ENCODE measurements at places on chromosomes 6 and 20.

- DNase-seq = no peak
These were observed 891 bp upstream of the GHRH start for GRCh38 chr20:37262505-37262904.

GRCh38 chr6:112773187-112773586 is 426.1 kb downstream of the RFPL4B start:
- no peak for DNase-seq

DNA sequence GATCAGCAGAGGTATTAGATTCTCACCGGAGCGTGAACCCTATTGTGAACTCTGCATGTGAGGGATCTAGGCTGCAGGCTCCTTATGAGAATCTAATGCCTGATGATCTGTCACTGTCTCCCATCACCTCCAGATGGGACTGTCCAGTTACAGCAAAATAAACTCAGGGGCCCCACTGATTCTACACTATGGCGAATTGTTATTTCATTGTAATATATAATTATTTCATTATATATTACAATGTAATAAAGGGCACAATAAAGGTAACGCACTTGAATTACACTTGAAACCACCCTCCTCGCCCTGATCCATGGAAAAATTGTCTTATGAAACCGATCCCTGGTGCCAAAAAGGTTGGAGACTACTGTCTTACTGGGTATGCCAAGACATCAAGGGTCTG is 18.6 kb downstream of the PRKN start:
- DNase-seq = no peak

DNA sequence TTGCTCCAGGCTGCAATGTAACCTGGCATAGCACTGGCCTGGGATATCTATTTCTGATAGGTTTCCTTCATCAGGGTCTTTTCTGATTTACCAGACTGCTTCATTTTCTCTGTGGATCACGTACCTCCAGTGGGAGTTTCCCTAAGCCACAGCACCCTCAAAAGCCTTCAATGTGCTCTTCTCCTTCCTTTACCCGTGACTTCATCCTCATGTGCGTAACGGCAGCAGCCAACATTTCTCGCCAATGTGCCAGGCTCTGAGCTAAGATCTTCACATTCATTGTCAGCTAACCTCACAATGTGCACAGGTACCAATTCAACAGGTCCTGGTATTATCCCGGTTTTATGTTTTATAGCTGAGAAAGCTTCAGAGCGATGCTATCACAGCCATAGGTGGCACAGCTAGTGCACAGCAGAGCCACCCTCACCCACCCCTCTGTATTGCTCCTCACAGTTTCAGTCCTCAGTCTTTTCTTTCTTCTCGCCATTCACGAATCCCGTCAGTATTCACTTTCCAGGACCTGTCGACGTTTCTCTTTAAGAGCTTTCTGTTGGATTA is 58.2 kb downstream of the TNFAIP3 start:
- DNase-seq = no peak

GRCh38 chr6:151733680-151734320 is 73.7 kb upstream of the ESR1 start:
- DNase-seq = no peak

DNA sequence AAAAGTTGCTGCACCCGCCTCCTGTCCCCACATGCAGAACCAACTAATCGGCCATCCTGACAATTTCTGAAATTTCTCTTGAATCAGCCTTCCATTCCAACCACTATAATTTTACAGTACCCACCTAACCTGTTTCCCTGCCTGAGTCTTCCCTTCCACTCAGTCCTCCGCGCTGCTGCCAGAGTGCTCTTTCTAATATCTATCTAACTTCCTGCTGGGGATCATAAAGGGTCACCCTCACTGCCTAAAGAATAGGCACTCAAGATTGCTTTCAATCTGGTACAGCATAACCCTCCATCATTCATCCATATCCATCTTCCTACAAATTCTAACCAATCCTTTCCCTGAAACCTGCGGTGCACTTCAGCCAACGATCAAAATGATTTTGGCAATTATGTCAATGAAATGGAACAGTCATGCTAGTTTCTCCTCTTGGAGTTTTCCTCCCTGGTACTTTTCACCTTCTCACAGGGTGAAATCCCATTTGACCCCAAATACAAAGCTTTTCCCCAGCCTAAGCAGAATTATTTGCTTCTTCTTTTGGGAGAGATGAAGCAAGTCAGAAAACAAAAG is 117.5 kb upstream of the BEND6 start:
- DNase-seq = no peak

DNA sequence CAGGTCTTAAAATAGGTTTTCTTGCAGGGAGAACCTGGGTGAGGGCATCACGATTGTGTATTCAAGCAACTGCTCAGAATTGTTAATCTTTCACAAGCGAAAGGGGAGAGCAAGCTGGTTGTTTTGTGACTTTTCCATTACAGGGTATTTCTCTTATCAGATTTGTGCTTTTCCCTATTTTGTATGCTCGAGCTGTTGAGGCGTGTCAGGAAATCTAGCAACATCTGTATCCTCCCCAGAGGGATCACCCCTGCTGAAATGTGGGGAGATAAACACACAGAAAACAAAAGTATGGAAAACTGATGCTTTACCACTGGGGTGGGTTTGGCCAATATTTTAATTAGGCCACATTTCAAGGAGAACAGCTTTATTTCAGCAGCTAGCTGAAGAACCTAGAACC is 187.0 kb downstream of the DTNBP1 start:
- no peak for DNase-seq

GRCh38 chr6:44058617-44059358 is 68.5 kb downstream of the MRPL14 start:
- DNase-seq = no peak

DNA sequence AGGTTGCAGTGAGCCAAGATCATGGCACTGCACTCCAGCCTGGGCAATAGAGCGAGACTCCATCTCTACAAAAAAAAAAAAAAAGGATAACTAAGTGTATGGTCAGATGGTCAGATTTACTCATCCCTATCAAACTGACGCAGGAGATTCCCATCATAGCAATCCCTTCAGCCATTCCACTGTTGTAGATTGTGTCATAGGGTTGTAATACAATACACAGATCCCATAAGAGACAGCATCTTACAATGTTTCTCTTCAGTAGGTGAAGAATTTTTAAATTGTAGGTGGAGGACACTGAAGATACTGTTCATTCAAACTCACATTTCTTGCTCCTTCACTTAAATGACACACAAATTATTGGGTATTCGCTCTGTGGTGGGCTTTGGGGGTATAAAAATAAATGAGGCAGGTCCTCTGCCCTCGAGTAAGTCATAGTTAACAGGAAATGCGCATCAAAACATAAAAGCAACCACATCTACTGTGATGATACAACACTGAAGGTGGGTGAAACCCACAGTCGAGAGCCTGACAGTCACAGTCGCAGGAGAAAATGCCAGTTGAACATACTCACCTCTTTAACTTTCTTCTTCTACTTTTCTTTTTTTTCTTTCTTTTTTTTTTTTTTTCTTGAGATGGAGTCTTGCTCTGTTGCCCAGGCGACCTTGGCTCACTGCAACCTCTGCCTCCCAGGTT is 205.5 kb downstream of the ZNF217 start:
- peak; percentile 86 for DNase-seq

DNA sequence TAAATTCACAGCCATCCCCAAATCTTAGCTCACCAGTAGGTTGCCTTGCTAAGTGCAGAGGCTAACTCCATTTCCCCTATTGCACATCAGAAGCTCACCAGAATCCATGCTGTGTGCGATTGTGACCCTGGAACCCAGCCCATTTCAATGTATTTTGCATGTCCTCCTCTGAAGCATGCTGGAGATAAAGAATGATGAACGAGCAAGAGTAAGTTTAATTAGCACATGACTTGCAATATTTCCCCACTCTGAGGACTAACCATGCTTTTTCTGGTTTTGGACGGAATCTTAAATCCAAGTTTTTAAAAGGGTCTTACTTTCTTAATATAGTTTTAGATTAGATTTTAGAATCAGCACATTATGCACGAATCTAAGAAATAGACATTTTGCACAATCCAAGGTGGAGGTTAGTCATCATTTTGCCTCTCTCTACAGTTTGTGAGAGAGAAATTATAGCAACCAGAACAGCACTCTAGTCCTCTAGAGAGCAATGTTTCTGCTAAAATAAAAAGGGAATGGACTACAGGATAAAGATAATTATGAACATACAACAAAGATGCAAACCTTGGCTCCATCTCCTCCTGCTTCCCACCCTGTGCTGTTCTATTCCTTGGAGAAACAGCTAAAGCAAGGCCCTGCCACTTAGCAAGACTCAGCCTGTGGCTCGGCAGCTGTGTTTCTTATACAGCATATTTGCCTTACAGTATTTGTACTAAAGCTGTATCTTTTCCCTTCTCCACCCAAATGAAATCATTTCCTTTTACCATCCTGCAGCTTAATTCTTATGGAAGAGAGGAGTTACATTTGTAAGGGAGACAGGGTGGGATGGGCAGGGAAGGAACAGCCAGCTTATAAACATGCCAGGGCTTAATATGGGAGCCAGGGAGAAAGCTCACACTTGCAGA is 24.9 kb upstream of the LAMA4 start:
- DNase-seq = no peak

DNA sequence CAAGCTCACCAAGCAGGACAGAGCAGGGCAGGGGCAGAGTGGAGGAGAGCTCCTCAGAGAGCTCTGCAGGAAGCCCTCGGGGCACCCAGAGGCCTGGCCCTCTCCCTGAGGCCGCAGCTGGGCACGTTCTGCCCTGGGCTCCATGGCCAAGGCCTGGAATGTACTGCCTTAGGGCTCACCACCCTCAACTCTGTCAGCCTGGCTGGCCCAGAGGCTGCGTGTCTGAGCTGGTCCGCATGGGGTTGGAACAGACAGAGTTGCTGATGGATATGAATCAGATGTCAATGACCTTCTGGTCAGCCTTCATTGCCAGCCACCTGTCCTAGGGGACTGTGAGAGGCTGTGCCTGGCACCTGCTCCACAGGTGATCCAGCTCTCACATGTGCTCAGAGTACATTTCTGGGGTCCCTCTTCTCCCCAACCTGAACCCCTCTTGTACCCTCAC is 33.2 kb upstream of the PCMTD2 start:
- no peak for DNase-seq

GRCh38 chr20:673603-674001 is 2.0 kb downstream of the SCRT2 start:
- no peak for DNase-seq

DNA sequence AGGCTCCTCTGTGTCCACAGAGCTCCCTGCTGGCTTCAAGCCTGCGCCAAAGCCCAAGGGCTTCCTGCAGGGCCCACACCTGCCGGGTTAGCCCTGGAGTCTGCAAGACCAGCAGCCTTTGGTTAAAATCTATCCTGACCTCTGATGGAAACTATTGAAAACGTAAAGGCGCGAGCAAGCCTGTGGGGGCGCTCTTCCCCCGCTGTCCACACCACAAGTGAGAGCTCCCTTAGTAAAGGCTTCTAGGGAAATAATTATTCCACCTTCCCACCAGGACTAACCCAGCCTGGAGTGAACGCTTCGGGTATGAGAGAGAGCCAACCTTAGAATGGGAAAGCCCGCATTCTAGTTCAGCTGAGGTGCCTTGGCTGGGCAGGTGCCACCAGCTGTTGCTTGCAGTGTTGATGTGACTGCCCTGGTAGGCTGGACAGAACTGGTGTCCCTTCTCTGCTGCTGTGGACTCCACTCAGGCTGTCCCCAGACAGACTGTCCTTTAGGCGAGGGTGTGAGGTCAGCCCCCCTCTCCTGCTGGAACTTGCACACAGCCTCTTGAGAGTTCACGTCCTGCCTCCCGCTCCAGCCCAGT is 68.7 kb downstream of the SYTL3 start:
- DNase-seq = no peak

- DNase-seq = no peak
These were observed 182.8 kb downstream of the GRM1 start for GRCh38 chr6:146211646-146212045.

DNA sequence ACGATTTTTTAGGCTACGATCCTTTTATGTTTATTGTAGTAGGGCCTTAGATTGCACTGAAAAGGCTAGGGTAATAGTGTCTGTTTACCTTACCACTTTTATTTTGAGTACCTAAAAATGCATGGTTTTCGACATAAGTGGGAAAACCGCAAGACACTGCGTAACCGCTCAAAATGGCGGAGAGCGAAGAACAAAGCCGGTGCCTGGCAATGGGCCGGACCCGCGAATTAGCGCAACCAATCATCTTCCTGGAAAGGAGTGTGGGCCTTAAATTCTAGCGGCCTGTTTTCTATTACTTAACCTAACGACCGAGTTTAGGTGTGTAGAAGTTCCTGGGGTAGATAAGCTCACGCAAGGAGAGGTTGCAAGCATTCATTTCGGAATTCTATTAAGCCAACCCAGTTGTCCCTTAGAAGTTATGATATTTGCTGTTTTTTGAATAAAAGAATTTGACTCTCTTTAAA is 118.0 kb downstream of the HFE start:
- peak; percentile 92 for DNase-seq

- no peak for DNase-seq
These were observed 95.1 kb upstream of the IYD start for GRCh38 chr6:150273457-150274309.

DNA sequence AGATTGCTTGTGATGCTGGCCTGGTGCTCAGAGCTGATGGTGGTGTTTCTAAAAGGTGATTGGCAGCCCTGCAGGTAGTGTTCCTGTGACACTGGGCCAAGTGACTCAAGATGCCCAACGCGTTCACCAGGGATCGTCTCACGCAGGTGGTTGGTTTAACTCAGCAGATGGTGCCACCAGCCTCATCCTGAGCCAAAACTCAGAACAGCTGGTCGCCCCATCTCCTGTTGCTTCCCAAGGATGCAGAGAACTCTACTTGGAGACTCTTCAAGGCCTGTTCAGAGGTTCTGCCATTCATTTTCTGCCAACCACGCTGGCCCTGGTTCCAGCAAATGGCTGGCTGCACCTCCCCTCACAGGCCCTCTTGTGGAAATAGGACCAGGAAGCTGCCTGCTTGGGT is 394.4 kb downstream of the CDH26 start:
- no peak for DNase-seq

GRCh38 chr20:41143354-41143753 is 6.0 kb downstream of the PLCG1 start:
- no peak for DNase-seq

GRCh38 chr6:147825848-147826247 is 317.4 kb downstream of the SAMD5 start:
- DNase-seq = no peak

DNA sequence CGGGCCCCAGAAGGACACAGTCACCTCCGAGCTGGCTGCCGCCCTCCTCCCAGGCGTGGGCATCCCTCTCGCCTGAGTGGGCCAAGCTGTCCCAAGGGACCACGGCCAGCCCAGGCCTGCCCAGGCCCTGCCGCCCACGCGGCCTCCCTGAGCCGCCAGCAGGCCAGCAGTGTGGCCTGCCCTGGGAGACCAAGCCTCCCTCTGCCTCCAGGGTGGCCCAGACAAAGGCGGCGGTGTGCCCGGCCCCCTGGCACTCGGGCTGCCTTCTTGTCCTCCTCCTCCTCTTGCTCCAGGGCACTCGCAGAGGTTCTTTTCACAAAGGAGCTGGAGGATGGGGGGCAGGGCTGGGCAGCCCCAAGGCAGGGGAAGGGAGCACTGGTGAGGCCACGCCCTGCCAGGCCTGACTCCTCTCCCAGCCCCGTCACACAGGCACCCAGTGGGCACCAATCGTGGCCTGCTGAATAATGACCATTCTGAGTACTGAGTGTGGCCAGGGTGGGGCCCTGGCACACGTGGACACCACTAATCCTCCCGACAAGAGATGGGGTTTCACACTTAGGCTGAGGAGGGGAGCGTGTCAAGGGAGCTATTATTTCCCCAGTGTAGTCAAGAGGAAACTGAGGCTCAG is 25.3 kb downstream of the NOL4L start:
- DNase-seq = no peak

GRCh38 chr20:7161690-7162089 is 394.2 kb downstream of the BMP2 start:
- DNase-seq = no peak

- DNase-seq = no peak
These were observed 162.7 kb downstream of the KCNQ5 start for GRCh38 chr6:72784581-72784980.
